ENCODE measurements at places on chromosomes 4 and X.

GRCh38 chrX:128622296-128622695 lies 570.1 kb upstream of the ACTRT1 start:
- no peak for DNase-seq

GRCh38 chr4:86593688-86594558 lies at the start of gene PTPN13:
TSS of gene PTPN13 (plus strand) at chr4:86594315. CDS start at chr4:86635257, 40,942 bp downstream.
- peak; percentile 2 for DNase-seq

- no peak for DNase-seq
These were observed 58.1 kb upstream of the GBA3 start for GRCh38 chr4:22634541-22635181.

- no peak for DNase-seq
These were observed 417.7 kb upstream of the GALNT7 start for GRCh38 chr4:172750910-172751309.

DNA sequence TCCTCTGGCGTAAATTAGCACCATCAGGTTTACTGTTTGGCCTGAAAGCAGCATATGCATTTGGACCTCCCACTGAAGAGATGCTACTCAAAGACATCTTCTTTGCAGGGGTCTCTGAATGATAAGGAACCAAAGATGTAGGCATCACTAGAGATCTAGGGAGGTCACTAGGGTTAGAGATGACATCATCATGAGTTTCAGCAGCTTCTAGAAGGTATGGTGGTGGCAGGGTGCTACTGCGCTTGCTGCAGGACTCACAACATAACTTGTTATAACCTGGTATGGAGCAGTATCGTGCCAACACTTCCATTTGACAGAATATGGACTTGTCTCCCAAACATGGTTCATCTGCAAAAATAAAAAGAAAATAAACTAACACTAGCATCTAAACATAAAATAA lies 251.6 kb downstream of the NPFFR2 start:
- DNase-seq: no peak

DNA sequence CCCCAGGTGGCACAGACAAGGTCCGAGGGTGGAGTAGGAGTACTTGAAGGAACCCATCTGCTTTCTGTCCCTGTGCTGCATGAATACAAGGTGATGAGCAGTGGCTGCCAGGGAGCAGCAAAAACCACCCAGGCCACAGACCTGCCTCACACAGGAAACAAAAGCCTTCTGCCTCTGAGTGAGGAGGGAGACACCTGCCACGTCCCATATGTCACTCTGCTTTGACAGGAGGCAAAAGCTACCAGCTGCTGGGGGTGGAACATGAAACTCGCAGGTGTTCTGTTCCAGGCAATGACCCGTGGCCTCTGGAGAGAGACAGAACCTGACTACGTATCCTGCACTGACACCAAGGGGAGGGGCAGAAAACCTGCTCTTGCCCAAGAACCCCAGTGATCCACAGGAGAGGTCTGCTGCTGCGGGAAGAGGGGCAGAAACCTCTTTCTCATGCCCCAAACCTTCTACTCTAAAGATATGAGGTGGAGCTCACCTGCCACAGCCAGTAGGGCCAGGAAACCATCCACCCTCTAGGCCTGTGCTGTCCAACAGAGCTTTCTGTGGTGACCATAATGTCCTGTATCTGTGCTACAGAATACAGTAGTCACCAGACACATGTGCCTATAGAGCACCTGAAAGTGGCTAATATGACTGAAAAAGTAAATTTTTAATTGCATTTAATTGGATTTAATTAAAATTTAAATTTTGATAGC lies 172.9 kb downstream of the PRDM5 start:
- DNase-seq: no peak

- no peak for DNase-seq
These were observed 41.0 kb upstream of the CPEB2 start for GRCh38 chr4:14961292-14961691.

DNA sequence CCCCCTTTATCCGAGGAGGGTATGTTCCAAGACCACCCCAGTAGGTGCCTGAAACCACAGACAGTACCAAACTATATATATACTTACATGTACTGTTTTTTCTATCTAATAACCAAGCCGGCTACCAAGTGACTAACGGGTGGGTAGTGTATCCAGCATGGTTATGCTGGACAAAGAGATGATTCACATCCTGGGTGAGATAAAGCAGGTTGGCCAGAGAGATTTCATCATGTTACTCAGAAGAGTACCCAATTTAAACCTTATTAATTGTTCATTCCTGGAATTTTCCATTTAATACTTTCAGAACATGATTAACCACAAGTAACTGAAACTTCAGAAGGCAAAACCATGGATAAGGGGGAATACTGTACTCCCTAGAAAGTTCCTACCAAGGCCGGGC lies 46.5 kb downstream of the RFC1 start:
- DNase-seq: no peak

GRCh38 chrX:29870608-29871007 lies 344.8 kb upstream of the MAGEB2 start:
- no peak for DNase-seq

DNA sequence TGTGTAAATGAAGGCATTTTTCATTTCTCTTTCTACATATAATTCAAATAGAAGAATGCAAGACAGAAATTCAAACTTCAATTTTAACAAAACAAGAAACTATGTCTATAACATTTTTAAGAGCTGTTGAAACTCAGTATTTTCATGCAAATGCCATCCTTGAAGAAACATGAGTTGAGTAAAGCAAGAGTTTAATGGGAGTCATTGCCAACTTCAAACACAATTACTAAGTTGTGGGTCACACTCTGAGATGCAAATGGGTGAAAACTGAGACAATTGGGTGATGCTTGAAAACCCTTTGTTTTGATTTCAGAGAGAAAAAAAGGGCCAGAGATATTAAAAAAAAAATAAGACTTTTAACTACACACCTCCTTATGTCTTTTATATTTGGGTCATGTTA lies 865.9 kb downstream of the FAT4 start:
- no peak for DNase-seq

GRCh38 chrX:16870095-16870861 lies at the start of gene RBBP7:
TSS of gene RBBP7 (minus strand) at chrX:16870362. CDS start at chrX:16870053, 309 bp downstream.
- DNase-seq: peak; percentile 80

- DNase-seq: no peak
These were observed 14.0 kb upstream of the TMEM156 start for GRCh38 chr4:39046249-39046648.

DNA sequence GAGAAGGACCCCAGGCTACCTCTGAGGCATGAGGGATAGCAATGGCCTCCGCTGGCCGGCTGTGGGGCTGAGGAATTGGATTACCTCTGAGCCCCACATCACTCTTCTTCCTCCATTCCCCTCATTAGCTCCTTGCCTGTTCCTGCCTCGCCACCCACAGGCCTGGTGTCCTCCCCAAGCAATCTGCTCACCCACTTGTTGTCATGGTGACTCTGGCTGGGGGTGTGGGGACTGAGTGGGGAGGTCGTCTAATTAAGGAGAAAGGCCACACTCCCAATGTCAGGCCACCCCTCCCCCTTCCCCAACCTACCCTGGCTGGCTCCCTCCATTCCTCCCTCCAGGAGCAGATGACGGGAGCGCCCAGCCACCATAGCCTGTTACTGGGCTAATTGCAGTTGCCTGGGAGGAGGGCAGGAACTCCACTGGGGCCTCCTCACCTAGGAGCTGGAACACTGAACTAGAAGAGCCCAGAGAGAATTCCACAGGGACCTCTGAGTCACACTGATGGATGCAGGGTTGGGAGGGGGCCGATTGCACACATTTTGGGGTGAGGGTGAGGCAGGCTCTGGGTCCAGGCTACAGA lies 20.7 kb downstream of the NALF2 start:
- no peak for DNase-seq

DNA sequence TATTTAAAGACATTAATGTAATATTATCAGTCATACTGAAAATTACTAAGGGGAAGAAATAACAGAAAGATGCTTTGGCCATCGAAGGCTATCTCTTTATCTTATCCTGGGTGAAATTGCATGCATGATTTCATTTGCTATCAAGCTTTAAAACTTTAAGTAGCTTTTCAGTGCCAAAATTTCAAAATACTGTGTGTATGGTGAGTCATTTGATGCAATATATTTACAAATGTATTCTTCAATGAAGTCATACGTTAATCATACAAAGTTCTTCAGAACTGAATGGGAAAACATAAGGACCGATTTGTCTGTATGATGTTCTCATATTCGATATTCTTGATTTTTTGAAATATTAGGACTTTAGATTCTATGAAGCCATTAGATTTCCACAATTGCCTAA lies 1295.8 kb upstream of the AGA start:
- DNase-seq: no peak

- DNase-seq: no peak
These were observed 1.2 kb downstream of the HMGB3 start for GRCh38 chrX:150984169-150984824.

DNA sequence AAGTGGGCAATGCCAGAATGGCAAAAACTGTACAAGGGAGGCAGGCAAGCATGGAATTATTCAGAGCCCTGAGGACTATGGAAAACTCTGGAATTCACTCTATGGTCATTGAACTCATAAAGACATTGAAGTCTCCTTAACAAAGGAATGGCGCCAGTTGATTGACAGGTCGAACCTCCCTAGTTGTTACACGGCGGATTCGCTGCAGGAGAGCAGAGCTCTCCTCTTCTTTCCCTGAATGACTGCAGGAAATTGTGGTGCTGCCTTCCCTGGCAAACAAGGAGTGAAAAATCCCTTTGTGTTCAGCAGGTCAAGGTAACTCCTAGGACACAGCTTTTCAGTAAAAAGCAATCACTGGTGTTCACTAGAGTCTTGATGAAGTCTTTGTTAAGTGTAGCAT lies 732.8 kb upstream of the FRG1 start:
- no peak for DNase-seq

DNA sequence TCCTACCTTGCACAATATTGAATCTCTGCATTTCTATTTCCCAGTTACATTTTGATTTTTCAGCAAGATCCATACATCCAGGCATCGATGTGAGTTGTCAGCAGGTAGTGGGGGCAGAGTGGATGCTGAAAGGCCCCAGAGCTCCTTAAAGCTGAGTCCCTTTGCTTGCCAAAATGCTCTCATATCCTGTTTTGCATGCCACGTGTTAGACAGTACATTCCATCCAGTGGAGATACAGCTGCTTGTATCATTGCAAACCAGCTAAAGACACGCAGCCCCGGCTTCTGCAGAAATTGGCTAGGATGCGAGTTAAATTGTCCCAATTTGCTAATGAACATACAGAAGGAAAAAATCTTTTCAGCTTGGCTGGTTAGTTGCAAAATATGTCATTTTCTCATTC lies 179.6 kb upstream of the MXRA5 start:
- DNase-seq: no peak

DNA sequence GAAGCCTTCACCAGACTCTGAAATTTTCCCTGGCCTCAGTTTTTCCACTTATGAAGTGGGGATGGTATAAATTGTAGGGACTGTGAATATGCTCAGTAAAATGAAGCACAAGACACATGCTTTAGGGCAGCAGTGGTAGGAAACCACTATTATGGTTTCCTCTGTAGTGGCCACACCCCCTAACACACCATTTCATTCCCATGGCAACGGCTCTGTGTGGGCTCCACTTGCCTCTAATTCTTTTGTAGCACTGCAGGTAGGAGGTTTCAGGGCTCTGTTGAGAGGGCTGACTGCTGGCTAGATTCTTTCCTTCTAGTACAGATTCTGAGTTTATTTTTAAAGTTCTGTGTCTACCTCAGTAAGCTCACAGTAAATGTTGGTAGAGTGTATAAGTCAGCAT lies 3.5 kb upstream of the VMA21 start:
- peak; percentile 29 for DNase-seq

DNA sequence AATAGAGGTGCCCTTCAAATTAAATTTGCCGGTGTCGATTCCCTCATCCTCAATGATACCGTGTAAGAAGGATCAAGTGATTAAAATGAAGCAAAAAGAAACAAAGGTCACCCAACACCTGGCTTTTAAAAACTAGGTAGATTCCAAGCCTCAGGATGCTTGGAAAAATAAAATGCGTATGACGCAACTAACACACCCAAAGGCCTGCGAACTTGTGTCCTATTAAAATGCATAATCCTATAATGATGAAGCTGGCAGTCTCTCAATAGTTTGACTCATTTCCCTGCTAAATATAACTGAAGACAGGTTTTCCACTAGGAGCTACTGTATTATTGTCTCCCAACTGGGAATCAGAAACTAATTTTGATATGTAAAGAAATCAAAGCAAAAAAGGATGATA lies 263.2 kb downstream of the DHX15 start:
- DNase-seq: no peak

DNA sequence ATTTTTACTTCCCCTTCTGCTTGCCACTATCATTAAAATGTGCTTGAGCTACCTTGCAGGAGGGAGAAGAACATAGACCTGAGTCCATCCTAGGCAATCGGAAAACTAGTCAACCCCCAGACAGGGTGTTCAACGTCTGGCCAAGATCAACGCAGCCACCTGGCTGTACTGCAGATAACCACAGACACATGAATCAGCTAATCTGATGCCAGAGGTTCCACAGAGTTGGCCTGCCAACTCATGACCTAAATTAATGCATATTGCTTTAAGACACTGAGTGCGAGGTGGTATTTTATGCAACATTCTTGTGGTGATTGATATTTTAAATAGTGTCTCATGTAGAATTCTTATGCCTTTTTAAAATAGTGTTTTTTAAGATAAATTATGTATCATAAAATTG lies 1283.8 kb upstream of the PABPC4L start:
- DNase-seq: no peak

- no peak for DNase-seq
These were observed 505.9 kb upstream of the CTSO start for GRCh38 chr4:156459584-156459983.

GRCh38 chr4:54484383-54484782 lies 173.4 kb upstream of the KIT start:
- no peak for DNase-seq

- no peak for DNase-seq
These were observed 14.4 kb downstream of the ASMT start for GRCh38 chrX:1629244-1629643.

GRCh38 chr4:184805462-184806228 lies 20.1 kb downstream of the ACSL1 start:
- DNase-seq: no peak

DNA sequence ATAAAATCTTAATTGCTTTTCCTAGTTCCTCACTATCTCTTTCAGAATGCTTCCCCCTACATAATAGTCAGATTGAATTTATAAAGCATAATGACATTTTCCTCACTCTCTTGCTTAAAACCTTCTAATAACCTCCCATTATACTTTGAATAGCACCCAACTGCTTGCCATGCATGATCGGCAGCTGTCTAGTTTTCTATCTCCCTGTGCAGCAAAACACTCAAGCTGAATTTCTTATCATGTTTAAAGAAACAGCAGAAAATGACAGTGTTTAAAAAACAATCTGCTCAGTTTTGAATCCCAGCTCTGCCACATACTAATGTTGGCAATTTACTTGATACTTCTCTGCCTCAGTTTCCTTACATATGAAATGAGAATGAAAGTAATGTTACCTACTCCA lies 947.1 kb upstream of the HS3ST1 start:
- no peak for DNase-seq

- no peak for DNase-seq
These were observed 106.5 kb downstream of the TNIP2 start for GRCh38 chr4:2649604-2650114.

DNA sequence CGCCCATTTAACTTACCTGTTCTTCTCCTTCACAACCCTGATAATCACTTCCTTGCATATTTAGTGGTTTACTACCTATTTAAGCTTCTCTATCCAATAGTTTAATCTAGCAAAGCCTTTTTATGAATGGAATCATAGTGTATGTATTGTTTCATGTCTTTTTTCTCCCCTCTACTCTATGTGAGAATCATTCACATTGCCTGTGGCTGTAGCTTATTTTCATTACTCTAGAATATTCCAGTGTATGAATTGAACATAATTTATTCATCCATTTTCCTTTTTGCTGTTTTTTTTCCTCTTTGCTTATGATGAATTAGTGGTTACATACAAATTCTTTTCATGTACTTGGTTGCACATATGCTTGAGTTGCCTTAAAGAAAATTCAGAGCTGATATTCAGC lies 490 bp upstream of the ADH4 start:
- no peak for DNase-seq

Data from stimulated activated CD8-positive, alpha-beta memory T cell treated with anti-CD3 and anti-CD28 coated beads, Interleukin-4, amount 100 ng/mL, for 1 hour (primary cell).